Esophagus squamous epithelium (tissue), 5 donors: ENCODE measurements at places on chromosomes 13 and 19.

DNA sequence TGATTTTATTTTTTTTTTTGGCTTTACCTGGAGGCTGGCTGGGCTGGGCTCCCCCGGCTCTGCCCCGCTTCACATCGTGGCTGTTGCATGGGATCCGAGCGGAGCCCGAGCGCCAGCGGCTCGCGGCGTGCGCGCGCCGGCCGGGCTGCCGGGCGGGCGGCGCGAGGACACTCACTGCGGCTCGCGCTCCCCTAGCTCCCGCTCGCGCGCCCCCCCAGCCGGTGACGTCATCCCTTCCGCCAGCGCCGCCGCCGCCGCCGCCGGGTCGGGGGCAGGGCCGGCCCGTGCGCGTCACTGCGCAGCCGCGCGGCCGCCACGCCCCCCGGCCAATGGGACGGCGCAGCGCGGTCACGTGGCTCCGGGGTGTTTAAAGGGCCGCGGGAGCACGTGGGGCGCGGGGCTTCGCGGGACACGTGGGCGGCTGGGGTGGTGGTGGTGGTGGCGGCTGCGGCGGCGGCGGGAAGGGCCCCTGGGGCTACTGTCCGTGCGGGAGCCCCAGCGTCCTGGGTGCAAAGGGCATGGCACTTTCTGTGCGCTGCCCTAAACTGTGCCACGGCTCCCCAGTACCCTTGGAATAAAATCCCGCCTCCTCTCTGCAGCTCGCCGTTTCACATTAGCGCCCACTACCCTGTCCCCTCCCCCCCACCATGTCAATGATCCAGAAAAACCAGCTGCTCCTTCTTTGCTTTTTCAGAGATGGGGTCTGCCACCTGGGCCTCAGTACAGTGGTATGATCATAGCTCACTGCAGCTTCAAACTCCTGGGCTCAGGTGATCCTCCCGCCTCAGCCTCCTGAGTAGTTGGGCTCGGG, at the start of gene PTPRS:
PTPRS (minus strand) TSS at position 176 of the 811 bp plus-strand sequence. CDS start 54,672 bp downstream, outside the sequence.
- DNase-seq, result no peak

DNA sequence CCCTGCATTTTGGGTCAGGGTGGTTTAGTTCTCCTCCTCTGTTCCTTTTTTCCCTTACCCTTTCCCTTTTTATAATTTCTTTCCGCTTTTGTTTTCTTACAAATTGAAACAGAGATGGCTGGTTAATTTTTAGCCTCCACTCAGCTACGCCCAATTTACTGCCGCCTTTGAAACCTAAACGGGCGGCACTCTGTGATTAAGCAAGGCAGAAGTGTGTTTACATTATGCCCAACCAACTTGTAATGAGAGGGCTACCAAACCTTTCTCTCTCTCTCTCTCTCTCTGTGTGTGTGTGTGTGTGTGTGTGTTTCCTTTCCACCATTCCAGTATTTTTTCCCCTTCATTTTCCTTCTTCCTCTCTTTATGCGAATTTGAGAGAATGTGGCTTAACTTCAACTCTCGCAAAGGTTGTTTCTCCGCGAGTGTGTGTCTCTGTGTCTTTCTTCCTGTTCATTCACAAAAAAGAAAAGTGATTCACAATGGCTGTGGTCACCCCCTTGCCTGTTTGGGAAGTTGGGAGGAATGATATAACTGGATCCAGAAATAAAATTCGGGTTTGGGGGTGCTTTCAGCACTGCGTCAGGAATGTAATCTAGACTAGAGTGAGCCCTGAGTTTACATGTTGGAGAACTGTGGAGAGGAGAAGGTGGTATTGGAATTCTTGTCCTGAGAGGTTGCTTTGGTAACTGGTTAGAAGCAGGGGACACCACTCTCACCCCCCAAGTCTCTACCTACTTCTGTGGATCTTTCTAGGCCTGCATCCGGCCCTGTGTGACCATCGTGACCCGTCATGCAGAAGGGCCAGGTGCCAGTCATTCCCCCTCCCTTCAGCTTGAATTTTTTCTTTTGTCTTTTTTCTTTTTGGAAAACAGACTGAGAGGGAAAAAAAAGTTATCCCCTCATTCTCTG, 31.4 kb downstream of the NFIX start:
- DNase-seq, result no peak

GRCh38 chr13:79525064-79525857, 44.3 kb downstream of the NDFIP2 start:
- DNase-seq, result no peak

DNA sequence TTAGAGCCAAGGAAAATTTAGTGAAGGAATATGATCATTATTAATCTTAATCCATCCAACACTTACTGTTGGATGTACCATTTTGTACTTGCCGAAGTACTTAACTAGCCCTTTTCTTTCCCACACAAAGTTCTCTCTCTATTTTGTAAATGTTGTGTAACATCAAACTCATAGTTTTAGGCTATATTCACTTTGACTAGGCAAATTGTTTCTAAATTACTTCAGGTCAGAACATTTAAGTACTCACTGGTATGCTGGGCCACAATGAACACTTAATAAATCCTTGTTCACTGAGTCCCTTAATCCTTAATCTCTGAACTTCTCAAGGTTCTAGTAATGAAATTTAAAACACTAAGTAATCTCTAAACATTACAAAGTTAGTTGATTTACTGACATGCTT, 49.3 kb upstream of the EEF1AKMT1 start:
- DNase-seq, result no peak

DNA sequence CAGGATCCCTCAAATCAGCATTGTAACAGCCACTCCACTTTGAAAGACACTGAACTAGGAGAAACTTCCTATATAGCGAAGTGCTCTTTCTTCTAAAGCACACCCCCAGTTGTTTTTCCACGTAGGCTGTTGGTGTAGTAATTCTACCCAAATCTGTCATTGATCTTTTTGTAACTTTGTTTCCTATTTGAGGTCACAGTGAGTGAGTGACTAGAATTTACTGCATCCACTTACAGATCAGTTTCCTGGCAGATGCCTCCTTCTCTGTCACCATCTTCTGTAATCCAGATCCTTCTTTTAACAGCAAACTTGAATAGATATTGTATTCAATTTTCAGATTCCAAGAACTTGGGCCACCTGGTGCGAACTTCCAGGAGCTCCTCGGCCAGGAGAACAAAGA, 15.3 kb downstream of the ZAR1L start:
- DNase-seq, result no peak

DNA sequence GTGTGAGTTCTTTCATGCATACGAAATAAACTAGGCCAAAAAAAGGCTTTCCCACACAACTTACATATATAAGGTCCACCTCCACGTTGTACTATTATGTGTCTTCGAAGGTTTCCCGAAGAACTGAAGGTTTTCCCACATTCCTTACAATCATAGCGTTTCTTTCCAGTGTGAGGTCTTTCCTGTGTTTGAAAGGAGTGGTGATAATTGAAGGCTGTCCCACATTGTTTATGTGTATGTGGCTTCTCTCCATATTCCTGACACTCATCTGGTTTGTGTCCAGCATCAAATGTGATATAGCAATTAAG, 14.6 kb downstream of the ZNF442 start:
- DNase-seq, result no peak

DNA sequence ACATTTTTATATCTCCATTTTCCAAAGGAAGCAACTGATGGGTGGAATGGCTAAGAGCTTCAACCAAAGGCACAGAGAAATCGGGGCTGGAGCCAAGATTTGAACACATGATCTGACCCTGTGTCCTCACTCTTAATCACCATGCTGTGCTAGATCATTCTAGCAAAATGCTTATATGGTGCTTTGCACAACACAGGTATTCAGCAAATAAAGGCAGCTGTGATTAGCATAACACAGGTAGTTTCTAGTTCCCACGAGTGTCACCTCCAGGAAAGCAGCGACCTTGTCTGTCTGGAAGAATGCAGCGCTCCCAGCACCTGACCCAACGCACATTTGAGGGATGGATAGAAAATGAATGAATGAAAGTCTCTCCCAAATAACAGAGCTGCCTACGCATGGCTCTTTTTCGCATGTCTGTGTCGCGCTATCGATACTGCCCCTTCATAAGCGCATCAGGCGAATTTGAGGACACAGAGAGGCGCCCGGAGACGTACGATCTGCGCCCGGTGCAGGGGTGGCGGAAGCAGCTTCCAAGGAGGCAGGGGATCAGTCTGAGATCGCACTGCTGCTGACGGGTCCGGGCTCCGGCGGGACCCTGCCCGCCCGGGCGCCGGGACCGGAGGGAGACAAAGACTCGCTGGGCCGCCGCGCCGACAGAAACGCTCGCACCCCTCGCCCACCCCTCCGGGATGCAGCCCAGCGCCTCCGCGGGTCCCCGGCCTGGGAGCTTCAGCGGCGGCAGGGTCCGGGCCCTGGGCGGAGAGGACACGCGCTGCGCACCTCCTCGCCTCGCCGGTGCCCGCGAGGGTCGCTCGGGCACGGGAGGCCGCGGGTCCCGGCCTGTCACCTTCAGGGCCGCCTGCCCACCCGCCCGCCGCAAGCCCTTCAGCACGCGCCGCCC, 609 bp downstream of the EPS15L1 start:
- no peak for DNase-seq

DNA sequence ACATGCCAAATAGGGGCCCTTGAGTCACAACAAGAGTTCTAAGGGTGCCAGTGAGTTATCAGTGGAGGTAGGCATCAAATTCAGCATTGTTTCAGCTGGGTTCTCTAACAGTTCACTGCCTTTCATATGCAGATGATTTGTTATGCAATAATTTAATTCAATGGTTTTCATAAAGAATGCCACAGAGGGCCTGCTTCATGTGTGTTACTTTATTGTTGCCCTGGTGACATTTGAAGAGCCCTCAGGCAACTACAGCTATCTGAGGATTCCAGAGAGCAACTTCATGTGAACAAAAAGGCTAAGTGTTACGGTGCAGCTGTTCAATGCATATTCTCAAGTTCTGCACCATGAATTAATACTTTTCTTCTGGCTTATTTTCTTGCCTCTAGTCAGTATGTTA, 43.1 kb upstream of the STARD13 start:
- DNase-seq, result no peak

DNA sequence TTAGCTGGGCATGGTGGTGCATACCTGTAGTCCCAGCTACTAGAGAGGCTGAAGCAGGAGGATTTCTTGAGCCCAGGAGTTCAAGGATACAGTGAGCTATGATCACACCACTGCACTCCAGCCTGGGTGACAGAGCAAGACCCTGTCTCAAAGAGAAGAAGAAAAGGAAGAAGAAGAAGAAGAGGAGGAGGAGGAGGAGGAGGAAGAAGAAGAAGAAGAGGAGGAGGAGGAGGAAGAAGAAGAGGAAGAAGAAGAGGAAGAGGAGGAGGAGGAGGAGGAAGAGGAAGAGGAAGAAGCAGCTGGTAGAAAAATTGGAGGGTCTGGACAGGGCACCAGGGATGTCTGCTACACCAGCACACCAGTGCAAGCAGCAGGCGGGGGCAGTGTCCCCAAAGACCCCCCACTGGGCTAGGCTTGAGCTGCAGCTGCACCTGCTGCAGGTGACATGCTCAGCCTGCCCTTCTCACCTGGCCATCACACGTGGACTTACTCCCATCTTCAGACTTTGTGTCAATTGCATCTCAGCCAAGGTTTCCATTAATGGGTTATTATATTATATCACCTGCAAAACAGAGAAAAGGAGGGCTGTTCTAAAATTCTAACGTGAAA, 180.9 kb upstream of the ZNF507 start:
- DNase-seq, result no peak

DNA sequence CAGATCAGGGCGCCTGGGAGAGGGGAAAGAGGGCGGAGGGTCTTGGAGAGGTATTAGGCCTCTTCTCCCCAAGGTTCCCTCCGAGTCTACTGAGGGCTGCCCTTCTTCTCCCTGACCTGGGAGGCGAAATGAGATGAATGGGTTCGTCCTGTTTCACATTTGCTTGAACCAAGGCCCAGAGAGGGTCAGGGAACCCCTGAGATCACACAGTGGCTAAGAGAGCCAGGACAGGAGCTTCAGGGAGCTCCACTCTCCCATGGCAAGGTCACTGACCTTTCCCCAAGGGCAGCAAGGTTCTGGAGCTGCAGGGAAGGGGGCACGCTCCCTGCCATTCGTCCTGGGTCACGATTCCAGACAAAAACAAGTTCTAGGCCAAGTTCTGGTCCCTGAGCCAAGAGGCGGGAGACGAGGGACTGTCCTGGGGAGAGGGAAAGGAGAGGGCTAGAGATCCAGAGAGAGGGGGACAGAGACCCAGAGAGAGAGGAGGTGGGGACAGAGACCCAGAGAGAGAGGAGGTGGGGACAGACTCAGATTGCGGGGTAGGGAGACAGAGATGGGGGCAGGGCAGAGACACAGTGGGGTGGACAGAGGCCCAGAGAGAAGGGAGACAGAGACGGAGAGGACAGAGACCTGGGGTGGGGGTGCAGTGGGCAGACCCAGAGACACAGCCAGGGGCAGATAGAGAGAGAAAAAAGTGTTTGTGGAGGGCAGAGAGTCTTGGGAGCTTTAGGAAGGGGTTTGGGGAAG, 541 bp downstream of the ASPDH start:
- no peak for DNase-seq

GRCh38 chr19:52492201-52492993, 35.1 kb upstream of the ZNF808 start:
- DNase-seq, result no peak

GRCh38 chr19:5977222-5977784, 637 bp downstream of the RANBP3 start:
- no peak for DNase-seq

- no peak for DNase-seq
These were observed 810.8 kb downstream of the OLFM4 start for GRCh38 chr13:53839461-53839860.

GRCh38 chr13:108345016-108345415, 75.5 kb downstream of the TNFSF13B start:
- no peak for DNase-seq

- no peak for DNase-seq
These were observed 30.8 kb downstream of the DNAJC3 start for GRCh38 chr13:95707442-95708390.

DNA sequence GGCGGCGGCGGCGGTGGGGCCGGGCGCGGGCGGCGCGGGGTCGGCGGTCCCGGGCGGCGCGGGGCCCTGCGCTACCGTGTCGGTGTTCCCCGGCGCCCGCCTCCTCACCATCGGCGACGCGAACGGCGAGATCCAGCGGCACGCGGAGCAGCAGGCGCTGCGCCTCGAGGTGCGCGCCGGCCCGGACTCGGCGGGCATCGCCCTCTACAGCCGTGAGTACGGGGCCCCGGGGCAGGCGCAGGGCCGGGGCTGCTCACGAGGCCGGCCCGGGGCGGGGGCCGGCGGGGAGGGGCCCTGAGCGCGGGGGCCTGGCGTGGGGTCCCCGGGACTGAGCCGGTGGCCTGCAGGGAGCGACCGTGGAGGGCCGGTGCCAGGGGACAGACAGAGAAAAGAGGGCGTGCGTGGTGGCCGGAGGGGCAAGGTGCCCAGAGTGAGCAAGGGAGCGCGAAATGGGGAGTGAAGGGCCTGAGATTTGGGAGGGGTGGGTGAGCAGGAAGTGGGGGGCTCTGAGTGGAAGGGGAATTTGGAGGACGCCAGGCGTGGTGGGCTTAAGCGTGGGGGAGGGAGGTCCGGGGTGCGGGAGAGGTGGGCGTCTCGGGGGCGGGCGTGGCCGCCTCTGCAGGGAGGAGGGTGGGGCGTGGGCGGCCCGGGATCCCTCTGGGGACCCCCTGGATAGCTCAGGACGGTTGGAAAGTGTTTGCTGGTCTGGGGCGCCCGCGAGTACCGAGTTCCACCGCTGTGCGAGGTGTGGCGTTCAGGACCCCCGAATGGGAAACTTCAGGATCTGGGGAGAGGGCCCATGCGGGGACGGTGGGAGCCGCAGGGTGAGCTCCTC, 575 bp downstream of the CARM1 start:
- no peak for DNase-seq
